ENCODE measurements at places on chromosomes 16 and 17.

- DNase-seq, result no peak
Measured at GRCh38 chr17:34008125-34008524, 247.0 kb upstream of the CCL2 start.

DNA sequence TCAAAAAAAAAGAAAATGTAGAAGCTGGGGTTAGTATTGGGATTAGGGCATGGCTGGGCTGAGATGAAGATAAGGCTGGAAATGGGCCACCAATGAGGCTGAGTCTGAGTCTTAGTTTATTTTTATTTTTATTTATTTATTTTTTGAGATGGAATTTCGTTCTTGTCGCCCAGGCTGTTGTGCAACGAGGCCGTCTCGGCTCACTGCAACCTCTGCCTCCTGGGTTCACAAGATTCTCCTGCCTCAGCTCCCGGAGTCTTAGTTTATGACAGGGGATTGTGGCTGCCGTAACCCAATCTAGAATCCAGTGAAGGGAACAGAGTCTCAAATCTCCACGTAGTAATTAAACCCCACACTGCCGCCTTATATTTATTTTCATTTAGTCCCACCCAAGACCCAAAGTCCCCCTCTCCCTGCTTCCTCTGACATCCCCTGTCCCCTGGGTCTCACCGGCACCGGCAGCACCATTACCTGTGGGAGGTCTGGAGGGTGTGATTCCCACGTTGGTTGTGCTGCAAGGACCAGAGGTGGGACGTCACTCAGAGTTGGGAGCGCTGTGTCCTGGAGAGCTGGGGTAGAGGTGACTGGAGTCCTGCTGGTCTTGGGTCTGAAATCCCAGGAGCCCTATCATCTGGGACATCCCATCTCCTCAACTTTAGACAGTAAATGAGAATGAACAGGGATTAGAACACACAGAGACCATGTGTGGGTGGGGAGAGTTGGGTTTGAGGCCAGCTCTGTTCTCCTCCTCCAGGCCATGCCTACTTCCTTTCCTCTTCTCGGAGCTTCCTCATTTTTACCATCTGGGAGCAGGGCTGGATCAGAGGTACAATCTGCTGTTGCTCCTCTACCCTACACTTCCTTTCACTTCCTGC is at the start of gene CLEC10A:
TSS of gene CLEC10A (minus strand) at position 671 of the 875 bp plus-strand sequence. CDS start 1,439 bp downstream, outside the sequence.
- DNase-seq, result no peak

DNA sequence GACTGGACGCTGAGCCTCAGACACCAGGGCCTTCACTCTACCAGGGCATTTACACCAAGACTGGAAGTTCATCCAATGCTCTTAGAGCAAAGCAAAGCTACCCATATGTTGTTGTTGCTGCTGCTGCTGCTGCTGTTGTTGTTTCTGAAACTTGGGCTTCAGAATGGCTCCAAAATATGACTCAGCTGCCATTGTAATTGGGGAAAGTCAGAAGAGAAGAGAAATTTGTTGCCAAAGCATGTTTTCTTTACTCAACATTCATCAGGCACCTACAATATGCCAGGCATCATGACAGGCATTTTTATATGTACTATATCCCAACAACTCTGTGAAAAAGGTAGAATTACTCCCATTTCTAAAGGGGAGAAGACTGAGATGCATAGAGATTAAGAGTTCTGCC is 11.9 kb downstream of the KRT32 start:
- no peak for DNase-seq

- DNase-seq, result peak; percentile 8
Measured at GRCh38 chr17:63775420-63775819, 1.4 kb downstream of the DDX42 start.
